ENCODE measurements at places on chromosomes 6 and 20.

DNA sequence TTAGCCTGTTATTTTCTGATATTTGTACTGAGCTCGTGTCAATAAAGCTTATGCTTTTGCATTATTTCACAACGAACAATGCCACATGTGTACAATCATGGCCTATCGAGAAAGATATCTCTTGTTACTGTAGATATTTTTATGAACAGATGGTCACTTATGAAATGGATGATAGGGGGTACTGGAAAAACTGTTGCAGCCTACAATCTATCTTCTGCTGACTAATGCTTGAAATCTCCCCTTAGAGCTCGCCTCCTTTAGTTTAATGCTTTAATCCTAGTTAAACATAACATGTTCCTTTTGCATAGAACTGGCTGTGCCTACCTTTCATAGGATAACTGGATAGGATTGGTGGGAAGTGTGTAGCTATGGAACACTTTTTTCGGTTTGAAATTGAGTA, 296.2 kb downstream of the FARS2 start:
- no peak for DNase-seq

DNA sequence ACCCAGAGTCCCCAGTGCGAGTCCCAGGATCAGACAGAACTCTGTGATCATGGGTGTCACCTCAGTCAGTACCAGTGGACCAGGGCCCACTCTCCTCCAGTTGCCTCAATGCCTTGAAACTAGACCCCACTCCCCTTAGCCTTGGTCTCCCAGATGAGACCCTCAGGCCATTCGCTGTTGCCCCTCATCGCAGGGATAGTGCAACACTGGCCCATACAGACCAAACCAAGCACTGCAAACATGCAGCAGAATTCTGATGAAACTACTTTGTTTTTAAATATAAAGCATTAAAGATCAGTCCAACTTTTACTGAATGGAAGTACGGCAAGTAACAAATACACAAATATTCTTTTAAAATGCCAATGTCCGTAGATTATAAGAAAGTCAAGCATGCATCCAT, 101.2 kb upstream of the NT5E start:
- DNase-seq, result no peak

- no peak for DNase-seq
These were observed 151.8 kb upstream of the INSM1 start for GRCh38 chr20:20215976-20216727.

DNA sequence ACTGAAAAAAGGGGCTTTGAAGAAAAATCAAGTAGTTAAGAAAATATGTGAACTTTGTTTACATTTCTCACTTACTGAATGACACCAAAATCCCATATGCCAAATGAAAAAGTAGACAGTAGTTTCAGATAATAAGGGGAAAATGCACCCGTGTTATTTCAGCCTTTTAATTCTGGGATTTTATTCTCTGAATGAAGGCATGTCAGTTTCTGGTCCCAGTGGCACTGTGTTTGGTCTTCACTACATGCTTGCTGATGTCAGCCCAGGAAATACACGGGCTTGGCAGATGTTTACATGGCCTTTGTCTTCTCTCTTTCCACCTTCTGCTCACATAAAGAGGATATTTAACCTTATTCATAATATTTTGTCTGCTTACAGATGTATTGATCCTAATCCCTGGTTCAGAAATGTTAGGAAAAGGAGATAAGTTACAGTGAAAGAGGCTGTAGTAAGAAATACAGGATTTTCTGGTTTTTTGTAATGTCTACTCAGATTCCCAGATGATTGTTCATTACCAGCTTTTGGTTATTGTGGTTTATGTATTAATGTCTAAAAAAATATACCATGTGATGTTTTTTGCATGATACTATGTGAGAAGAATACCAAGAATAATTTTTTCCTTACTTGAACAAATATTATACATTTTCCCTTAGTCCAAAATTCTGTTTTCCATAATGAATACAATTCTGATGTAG, 27.7 kb downstream of the DSE start:
- no peak for DNase-seq

DNA sequence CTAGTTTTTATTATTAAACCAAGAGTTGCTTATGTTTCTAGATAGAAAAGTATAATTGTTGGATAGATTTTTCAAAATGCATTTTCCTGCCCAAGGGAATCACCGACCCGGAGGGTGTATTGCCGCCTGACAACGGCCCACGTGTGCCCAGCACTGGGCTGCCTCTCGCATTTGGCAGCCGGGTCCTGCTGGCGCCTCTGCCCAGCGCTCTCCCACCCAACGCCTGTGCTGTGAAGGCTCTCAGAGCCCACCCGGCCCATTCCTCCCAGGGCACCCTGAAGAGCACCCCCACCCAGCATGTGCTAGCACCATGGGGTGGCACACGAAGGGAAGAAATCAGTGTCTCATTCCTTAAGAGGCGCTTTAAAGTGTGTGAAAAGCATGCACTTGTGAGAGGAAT, 88.3 kb upstream of the AFDN start:
- DNase-seq, result no peak

- DNase-seq, result no peak
These were observed 16.2 kb upstream of the BLCAP start for GRCh38 chr20:37543828-37544227.

- DNase-seq, result no peak
These were observed 90.1 kb downstream of the LPA start for GRCh38 chr6:160573943-160574342.

DNA sequence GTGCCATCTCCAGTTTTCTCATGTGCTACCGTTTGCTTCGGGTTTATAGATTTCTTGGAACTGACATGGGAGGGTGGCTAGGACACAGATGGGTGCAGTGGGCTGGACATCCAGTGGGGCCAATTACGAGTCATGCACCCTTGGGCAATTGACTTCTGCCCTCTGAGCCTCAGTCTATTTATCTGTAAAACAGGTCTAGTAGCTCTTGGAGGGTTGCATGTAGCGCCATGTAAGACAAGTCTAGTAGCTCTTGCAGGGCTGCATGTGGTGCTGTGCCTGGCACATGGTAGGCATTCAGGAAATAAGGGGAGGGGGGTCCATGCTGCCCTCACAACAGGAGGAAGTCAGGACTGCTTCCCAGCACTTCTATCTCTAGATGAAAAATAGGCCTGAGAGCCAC, 15.3 kb downstream of the PMEPA1 start:
- no peak for DNase-seq

DNA sequence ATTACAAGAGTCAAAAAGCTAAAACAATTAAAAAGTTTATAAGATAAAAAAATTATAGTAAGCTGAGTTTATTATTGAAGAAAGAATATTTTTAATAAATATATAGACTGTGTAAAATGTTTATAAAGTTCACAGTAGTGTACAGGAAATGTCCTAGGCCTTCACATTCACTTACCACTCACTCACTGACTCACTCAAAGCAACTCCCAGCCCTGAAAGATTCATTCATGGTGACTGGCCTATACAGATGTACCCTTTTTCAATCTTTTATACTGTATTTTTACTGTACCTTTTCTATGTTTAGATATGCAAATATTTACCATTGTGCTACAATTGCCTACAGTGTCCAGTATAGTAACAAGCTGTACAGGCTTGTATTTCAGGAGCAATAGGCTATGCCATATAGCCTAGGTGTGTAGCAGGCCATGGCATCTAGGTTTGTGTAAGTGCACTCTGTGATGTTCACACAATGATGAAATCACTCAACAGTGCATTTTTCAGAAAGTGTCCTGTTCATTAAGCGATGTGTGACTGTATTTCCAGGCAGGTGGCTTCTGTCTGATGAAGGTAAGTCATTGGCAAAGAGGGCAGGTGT, 130.2 kb downstream of the BTBD3 start:
- no peak for DNase-seq

DNA sequence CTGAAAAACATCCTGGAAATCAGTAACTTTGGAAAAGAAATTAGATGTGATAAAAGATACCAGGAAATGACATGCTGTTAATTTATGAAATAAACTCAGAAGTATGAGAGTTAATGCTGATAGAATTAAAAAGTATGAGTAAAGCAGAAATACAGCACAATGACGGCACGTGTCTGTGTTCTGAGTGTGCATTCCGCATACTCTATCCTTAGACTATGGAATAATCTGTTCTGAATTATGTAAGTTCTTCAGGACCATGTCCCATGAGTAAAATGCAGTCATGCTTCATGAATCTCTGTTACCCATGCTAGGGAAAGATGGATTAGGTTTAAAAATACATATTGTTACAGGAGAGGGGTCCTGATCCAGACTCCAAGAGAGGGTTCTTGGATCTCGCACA, 21.7 kb downstream of the HECA start:
- DNase-seq, result no peak

GRCh38 chr6:23174781-23175361, 605.5 kb downstream of the HDGFL1 start:
- DNase-seq, result no peak

GRCh38 chr6:132128424-132128823, 177.3 kb upstream of the CCN2 start:
- DNase-seq, result no peak

DNA sequence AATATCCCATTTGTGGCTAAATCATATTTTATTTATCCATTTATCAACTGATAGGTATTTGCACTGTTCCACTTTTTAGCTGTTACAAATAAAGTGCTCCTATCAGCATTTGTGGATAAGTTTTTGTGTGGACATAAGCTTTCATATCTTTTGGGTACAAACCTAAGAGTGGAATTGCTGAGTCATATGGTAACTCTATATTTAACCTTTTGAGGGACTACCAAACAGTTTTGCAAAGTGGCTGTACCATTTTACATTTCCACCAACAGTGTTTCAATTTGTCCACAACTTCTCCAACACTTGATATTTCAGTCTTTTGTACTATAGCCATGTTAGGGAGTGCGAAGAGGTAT, 23.6 kb upstream of the ECHDC1 start:
- no peak for DNase-seq

GRCh38 chr6:119934816-119935215, 585.3 kb upstream of the MAN1A1 start:
- DNase-seq, result no peak

DNA sequence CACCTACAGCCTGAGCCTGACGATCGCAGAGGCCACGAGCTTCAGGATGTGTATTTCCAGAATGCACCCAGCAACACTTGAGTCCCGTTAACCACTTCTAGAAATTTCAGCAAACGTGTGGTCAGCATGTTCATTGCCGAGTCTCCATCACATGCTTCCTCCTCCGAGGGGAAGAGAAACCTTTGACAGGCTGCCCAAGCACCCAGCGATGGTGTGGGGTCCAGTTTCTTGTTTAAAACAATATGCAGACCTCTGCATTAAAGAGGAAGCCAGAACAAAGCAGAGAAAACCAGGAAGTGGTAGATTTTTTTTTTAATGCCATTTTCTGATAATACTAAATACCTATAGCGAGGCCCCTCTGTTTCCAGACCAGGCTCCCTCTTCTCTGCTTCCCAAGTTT, 71.9 kb downstream of the GNAS-AS1 start:
- no peak for DNase-seq

DNA sequence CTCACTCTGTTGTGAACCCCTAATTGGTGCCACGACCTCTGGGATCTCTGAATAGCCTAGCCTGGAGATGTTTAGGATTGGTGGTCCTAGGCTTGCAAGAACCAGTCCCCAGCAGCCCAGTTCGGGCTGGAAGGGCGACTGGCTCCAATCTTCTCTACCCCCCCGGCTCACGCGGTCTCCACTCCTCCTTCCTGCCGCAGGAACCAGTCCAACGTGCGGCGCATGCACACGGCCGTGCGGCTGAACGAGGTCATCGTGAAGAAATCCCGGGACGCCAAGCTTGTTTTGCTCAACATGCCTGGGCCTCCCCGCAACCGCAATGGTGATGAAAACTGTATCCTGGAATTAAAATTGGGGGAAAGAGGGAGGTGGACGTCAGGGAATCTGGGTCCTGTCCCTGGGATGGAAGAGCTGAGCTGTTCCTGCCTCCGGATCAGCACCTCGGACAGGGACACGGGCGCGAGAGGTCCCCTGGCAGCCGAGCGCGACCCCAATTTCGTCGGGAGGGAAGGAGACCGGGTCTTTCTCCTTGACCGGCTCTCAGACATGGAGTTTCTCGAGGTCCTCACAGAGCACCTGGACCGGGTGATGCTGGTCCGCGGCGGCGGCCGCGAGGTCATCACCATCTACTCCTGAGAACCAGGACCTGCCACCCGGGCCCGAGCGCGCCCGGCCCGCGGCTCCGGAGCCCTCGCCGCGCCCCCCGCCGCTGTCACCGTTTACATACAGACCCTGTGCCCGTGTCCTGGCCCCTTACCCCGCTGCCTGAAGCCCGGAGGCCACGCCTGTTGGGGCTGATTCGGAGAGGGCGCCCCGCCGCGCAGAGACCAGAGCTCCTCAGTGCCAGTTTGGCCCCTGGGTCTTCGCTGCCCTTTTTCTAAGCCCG, 28.2 kb downstream of the SLC12A5 start:
- peak; percentile 57 for DNase-seq

GRCh38 chr6:45812922-45813321, 202.7 kb downstream of the CLIC5 start:
- DNase-seq, result no peak
